ENCODE measurements at places on chromosomes 7 and 10. TPM values are rescaled to one million over a fixed set of nuclear protein-coding genes. Genes with fewer than 3 reads are reported as not detected.

Gene CPXM2
- 7.0 TPM for total RNA-seq

Gene FOXI2
- total RNA-seq = 0.15 TPM

DNA sequence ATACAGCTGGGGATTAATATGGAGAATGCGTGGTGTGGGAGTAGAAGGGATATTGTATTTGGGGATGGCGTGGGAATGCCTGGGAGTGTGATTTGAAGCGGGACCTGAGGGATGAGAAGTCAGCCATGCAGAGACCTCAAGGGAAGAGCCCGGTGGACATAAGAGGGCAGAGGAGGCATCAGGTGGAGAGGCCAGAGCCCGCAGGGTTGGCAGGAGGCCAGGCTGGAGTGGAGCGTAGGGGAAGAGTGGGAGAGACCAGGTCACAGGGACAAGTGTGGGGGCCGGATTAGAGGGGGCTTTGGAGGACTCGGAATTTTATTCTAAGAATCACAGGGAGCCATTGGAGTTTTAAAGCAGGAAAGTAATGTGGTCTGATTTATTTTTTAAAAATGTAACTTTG, 2.0 kb downstream of the NDUFB2 start:
- no peak for DNase-seq

Gene EIF5AL1
- 0.08 TPM for total RNA-seq

DNA sequence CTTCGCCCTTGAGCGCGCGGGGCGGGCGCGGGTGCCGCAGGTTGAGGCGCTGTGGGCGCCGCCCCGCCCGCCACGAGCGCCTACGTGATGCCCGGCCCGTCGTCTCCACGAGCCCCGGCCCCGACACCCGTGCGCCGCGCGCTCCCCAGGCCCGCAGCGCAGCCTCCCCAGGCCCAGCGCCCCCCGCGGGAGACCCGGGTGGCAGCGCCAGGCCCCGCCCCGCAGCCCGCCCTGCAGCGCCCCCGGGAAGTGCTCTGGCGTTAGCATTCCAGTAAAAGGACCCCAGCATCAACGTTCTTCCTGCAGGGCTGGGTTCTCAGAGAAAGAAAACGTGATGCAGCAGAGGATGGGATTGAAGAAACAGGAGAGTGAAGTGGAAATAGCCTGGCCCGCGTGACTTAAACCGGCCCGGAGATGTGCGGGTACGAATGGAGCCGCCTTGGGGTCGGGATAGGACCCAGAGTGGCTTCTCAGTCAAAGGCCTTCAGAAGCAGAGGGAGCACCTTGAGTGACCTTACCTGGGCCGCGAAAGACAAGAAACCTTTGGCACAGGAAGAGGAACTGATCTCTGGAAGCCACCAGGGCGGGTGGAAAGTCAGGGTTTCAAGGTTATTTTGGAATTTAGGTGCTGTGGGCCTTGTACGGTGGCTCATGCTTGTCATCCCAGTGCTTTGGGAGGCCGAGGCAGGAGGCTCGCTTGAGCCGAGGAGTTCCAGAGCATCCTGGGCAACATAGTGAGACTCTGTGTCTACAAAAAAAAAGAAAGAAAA, 1.8 kb downstream of the PFKP start:
- no peak for DNase-seq

DNA sequence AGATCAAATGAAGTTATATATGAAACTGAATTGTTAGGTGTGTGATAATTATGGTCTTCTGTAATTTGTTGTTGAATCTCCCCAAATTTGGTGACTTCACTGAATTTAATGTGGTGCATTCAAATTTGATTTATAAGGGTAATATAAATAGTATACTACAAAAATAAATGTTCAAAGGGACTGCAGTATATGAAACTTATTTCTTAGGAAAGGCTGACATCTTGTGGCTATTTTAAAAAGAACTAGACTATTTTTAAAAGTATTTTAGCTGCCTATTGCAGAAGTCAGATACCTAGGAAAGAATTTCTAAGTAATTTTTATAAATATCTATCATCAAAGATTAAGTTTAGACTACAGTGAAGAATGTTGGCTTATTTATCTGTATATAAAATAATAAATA, 36.6 kb downstream of the ATRNL1 start:
- DNase-seq = no peak

DNA sequence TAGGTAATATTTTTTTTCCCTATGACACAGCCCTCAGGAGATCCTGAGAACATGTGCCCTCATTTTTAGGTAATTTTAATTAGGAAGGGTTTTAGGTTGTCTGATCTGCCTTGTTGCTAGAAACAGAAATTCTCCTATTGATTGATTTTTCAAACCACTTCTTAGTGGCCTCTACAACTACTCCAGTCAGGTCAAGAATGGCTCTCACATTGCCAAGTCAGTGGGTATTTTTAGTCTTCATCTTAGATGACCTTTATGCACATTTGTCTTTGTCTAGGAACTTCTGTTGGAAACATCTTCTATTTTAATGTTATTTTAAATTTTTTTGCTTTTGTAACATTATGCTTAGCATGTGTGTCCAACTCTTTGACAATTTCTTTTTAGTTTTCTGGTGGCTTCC, 162.3 kb downstream of the MLLT10 start:
- no peak for DNase-seq

Data from lower leg skin (tissue), 4 donors.